ENCODE measurements at places on chromosomes 3 and 15.

GRCh38 chr3:20563251-20563650 lies 377.2 kb upstream of the SGO1 start:
- DNase-seq, result no peak

DNA sequence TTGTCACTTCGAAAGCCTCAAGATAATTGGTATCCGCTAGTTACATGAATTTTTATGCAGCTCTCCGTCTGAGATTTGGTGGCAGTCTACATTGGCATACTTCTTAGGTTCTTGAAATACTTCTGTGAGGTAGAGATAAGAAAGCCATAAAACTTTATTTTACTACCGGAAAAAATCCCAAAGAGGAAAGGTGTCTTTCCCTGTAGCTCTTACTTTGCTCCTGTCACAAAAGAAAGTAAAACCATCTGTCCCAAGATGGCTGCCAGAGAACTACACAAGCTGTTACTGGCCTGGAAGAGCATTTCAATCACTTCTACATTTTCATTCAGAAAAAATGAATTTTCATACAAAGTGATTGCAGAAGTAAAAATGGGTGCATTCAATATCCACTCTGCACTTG lies 214.8 kb upstream of the ST8SIA2 start:
- no peak for DNase-seq

DNA sequence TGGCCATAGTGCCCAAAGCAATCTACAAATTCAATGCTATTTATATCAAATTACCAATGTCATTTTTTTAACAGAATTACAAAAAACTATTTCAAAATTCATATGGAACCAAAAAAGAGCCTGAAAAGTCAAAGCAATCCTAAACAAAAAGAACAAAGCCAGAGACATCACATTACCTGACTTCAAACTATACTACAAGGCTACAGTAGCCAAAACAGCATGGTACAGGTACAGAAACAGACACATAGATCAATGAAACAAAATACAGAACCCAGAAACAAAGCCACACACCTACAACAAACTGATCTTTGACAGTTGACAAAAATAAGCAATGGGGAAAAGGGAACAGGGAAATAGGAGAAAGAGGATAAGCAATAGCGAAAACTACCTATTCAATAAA lies 26.6 kb upstream of the THSD4 start:
- no peak for DNase-seq

DNA sequence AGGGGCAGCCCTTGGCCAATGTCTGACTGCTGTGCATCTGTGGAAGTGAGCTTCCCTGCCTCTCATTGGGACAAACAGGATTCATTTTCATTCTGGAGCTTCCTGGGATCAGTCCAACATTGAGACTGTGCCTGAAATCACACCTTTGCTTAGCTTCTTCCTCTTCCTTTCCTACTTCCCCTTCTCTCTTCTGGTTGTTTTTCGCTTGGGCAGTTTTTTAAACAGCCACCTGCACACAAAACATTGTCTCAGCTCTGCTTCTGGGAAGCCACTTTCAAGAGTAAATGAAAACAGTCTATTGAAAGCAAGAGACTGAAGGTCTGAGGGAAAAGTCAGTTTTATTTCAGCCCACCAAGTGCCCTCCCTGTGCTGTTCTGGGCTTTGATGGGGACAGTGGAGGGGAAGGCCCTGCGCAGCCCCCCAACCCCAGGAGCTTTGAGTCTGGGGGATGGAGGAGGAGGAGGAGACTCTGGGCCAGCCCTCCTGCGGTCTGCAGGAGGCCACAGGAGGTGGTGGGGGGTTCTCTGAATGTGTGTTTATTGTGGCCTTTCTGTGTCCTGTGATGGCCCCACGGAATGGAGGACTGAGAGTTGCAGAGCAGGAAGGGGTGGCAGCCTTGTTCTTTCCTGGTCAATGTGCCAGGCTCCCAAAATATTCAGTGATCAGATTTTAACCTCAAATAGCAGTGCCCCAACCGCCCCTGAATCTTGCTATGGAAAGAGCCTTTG lies 7.8 kb upstream of the ISLR2 start:
- no peak for DNase-seq

DNA sequence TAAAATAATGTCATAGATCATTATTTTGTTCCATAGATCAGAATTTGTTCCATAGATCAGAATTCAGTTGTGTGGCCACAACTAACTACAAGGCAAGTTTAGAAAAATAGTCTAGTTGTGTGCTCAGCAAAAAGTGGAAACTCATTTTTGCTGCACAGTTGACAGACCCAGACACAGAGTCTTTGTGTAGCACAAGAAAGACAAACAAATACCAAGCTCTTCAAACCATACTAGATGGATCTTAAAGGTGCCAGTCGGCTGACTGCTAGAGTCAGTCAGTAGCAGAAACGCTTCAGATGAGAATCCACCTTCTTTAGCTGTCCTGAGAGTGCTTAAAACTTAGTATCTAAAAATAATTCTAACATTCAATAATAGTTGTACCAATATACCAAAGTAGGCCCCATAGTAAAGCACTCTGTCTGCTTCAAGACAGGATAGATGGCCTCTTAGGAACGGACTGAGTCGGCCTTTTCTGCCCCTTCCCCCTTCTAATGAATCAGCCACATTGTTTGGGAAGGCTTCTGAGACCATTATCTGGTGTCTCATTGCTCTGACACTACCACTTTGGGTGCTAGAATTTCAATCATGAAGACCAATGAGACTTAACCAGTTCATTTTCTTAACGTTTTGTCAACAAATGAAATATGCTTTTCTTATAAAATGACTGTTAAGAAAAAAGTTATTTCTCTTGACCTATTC lies 27.7 kb upstream of the SLC4A7 start:
- DNase-seq, result no peak

DNA sequence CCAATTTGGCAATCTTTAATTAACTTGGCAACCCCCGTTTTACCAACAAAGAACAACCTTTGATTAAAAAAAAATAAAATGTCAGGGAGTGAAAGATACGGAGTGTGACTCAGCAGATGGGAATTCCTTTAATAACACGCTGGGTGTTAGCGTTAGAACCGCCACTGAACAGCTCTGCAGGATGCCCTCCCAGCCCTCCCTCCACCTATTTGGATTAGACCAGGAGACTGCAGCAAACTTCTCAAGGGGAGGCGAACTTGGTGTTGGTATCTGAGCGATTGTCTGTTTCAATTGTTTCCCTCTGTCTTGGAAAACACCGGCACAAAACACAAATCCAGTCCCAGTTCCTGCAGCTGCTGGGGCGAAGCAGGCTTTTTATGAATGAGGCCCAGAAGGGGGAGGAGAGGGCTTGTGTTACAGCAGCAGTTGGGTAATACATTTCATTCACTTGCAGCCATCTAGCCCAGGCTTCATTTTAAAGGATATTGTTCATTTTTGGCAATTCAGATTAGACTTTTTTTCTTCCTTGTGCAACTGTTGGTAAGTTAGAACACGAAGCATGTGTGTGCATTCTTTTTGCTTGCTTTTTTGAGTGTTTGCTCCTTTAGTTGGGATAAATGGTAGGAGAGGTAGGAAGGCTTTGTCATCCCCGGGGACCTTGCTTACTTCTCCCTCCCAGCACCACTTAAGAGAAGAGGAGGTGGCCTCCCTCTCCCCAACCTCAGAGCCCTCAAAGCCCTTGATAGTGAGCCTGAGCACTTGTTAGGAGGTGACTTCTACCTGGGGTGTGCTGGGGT lies 152.3 kb downstream of the IGF1R start:
- DNase-seq, result peak; percentile 18

DNA sequence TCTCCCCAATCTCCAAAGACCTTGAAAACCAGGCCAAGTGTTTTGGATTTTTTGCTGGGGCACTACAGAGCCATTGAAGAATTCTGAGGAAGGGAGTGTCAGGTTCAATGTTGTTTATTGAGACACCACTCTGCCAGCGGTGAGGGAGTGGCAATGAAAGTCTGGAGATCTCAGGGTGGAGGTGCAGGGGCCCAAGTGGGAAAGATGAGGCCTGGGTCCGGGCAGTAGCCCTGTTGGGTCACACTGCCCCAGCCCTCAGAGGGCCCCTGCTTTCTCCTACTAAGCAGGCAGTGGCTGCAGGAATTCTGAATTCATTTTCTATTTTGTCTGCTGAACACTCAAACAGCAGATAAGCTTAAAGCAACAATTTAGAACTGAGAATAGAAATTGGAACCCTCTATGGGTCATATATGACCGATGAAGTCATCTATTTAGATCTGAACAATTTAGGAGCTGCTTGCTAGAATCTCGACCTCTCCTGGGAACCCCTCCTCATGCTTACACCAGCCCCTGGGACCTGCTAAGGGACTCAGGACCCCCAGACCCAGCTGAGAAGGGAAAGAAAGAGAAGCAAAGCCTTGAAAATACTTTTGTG lies 17.9 kb downstream of the HRH1 start:
- DNase-seq, result no peak

DNA sequence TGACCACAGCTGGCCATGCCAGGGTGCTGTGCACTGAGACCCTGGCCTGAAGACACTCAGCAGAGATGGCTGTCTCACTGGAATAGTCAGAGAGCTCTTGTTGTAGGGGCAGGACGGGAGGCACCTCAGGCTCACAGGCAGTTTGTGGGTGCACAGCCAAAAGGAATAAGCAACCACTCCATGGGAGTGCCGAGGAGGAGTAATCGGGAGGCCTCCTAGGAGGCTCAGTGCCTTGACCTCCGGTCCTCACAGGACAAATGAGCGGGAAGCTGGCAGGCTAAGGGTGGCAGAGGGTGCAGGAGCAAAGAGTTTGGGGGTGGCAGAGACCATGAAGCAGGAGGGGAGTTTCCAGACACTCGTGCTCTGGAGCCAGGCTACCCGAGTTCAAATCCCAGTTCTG lies 81.7 kb downstream of the SMAD6 start:
- DNase-seq, result no peak

- DNase-seq, result no peak
Observed at GRCh38 chr3:60854791-60855190, 396.5 kb downstream of the FHIT start.

GRCh38 chr3:88713233-88713691 lies 394.2 kb upstream of the EPHA3 start:
- DNase-seq, result no peak

GRCh38 chr3:102085431-102086176 lies 236.3 kb downstream of the NFKBIZ start:
- no peak for DNase-seq

GRCh38 chr3:156721687-156722618 lies 47.6 kb downstream of the TIPARP start:
- no peak for DNase-seq

DNA sequence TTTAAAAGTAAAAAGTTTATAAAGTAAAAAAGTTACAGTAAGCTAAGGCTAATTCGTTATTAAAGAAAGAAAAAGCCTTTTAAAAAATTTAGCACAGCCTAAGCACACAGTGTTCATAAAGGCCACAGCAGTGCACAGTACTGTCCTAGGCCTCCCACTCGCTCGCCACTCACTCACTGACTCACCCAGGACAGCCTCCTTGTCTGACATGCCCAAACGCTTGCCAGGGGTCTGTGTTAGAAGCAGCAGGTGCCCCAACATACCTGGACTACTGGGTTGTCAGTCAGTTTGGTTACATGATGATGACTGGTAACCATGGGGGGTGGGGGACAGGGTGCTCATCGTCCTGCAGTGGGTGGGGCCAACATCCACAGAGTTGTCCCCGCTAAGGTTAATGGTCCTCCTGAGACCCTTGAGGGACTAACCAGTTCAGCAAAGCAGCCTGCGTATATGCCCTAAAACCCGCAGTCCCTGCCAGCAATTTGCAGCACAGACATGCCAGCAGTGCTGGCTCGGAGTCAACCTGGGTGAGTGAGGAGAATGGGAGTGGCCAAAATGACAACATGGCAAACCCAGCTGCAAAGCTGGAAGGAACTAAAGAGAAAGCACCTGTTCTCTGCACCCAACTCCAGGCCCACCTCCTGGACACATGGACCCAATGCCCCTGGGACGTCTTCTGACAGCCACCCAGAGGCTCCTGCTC lies 49.2 kb downstream of the CYFIP1 start:
- no peak for DNase-seq

GRCh38 chr15:31357148-31357547 lies 30.5 kb downstream of the KLF13 start:
- no peak for DNase-seq

DNA sequence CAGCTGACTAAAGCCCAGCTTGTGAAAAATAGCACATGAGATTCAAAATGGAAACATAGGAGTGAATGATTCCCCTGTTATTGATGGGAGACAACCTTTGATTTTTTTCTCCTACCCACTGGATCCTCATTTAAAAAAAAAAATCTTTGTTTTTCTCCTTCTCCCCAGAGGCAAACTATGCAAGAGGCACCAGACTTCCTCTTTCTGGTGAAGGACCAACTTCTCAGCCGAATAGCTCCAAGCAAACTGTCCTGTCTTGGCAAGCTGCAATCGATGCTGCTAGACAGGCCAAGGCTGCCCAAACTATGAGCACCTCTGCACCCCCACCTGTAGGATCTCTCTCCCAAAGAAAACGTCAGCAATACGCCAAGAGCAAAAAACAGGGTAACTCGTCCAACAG lies 2.6 kb downstream of the CACNA1D start:
- DNase-seq, result no peak

DNA sequence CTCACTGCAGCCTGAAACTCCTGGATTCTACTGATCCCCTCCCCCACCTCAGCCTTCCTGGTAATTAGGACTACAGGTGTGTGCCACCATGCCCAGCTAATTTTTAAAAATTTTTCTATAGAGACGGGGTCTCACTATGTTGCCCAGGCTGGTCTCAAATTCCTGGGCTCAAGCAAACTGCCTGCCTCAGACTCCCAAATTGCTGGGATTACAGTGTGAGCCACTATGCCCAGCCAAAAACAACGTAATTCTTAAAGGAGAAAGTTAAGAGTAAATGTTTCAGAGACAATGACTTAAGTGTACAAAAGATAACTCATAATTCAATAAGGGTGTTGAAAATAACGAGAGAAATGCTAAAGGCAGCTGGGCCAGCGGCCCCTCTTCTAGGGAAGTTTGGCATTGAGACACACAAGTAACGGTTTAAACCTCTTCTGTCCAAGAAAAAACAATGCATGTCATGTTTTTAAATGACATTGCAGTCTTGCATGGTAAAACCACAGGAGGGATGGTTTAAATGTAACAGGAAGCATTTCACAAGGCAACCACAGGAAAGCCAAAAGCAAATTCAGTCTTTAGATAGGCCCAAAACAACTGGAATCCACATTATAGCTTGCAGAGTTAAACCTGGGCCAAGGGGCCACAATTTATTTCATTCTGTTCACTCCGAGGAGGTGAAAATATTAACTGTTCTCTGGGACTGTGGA lies 5.1 kb downstream of the PROK2 start:
- peak; percentile 90 for DNase-seq

- no peak for DNase-seq
Observed at GRCh38 chr3:128725547-128726022, 398 bp upstream of the RAB7A start.

All from SIG-M5 (cell line).